ENCODE measurements at places on chromosomes 2 and 18. TPM values are rescaled to one million over a fixed set of nuclear protein-coding genes. Genes with fewer than 3 reads are reported as not detected.

- no peak for DNase-seq
Measured at GRCh38 chr2:120305296-120305695, 40.6 kb upstream of the INHBB start.

The HDHD2 gene
- total RNA-seq = 34.2 TPM

DNA sequence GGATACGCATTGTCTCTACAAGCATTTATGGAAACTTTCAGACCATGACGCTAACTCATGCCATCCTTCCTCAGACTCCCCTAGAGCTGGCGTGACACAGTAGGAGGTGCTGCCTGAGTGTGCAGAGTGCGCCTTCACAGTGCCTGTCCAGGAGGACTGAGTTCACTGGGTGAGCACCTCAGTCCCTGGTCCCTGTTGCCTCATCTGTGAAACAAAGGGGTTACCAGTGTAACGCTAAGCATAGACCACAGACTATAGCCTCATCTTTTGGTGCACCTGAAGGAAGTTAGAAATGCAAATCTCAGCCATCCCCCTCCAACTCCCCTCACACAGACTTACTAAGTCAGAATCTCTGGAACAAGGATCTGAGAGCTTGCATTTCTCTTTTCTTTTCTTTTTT, 142.8 kb downstream of the TMEM17 start:
- DNase-seq = no peak

The LRRFIP1 gene
- total RNA-seq = 193 TPM

GRCh38 chr2:186554429-186554828, 35.4 kb upstream of the ITGAV start:
- no peak for DNase-seq

The CLK1 gene
- 261 TPM for total RNA-seq

The TLK1 gene
- total RNA-seq = 81.0 TPM

- DNase-seq = no peak
Measured at GRCh38 chr18:49926106-49926745, 112.9 kb upstream of the ACAA2 start.

DNA sequence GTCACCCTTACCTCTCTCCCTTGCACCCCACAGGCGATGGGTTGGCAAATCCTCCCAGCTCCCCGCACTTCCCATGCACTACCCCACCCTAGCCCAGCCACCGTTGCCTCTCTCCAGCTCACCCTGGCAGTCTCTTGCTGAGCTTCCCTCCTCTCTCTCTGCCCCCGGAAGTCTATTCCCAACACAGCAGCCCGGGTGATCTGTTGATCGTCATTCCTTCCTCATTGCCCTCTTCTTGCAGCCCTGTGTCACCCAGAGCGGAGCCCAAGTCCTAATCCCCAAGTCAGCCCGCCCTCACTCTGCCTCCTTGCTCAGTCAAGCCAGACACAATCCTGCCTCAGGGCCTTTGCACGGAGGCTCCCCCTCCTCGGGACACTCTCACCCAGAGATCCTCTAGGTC, 55.2 kb downstream of the CIB4 start:
- no peak for DNase-seq

DNA sequence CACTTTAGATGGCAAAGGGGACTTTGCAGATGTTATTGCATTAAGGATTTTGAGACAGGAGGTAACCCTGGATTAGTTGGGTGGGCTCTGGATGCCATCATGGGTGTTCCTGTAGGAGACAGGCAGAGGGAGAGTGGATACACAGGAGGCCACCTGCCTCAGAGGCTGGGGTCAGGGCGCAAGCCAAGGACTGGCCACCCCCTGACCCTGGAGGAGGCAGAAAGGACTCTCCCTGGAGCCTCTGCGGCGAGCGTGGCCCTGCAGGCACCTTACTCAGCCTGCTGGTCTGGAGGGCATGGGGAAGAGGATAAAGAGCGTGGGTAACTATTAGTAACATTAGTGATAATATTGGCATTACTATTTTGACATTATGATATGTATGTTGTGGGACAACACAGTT, 21.6 kb upstream of the OTOS start:
- no peak for DNase-seq

DNA sequence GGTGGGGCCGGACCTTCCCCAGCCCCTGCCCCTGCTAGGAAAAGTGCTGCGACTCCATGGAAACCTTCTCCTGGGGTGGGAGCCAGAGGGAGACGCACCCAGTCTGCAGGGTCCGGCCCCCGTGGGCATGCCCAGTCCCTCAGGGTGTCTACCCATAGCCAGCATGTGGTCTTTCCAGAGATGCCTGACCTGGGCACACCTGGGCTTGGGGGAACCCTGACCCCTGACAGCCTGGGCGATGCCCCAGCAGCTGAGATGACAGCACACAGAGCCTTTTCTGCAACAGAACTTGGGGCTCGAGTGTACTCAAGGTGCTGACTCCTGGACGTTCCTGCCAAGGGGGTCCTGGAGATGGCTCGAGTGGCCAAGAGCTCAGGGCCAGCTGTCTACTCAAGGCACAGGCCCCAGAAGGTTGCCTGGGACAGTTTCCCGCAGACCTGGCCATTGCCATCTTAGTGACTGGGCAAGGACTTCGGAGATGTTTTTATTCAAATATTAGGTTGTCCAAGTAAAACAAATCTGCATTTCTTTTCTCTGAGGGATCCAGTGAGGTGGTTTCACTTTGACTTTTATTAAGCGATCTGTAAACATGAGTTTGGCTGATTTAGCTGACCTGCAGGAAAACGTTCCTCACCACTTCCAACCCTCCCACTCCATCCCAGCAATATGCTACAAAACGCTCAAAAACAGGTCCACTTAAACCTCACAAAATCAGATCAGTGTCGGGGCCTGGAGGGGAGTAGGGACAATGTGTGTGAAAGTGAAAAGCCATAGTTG, 228.0 kb downstream of the EIPR1 start:
- DNase-seq = no peak

DNA sequence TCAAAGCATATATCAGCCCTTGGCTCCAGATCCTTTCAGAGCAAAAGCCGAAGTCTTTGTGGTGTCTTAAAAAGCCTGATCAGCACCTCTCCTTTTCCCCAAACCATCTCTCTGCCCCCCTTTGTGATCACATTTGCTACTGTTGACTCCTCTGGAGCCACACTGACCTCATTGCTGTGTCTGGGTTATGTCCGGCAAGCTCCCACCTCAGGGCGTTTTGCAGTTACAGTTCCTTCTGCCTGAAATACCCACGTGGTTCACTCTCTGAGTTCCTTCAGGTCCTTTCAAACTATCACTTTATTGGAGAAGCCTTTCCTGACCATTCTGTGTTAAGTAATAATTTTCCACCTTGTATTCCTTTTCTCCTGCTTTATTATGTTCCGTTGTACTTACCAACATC, 11.8 kb downstream of the C2orf69 start:
- no peak for DNase-seq

The NYAP2 gene
- not detected for total RNA-seq

DNA sequence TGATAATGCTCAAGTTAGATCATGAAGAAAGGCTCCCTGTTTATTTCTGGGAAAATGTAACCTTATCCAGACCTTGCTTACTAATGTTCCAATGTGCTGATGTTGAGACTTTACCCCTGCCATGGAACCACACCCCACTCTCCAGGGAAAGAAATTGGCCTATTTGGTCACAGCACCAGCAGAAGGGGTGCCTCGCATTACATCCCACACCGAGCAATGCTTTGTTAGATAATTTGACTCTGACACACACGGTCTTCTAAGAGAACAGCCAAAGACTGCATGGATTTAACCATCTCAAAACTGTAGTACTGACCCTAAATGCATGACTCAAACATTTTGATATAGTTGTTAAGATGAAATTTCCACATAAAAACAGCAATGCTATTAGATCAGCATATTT, 152.1 kb upstream of the CCDC150 start:
- no peak for DNase-seq

The TMEM200C gene
- not detected for total RNA-seq

The ARHGAP15 gene
- total RNA-seq = 91.4 TPM

DNA sequence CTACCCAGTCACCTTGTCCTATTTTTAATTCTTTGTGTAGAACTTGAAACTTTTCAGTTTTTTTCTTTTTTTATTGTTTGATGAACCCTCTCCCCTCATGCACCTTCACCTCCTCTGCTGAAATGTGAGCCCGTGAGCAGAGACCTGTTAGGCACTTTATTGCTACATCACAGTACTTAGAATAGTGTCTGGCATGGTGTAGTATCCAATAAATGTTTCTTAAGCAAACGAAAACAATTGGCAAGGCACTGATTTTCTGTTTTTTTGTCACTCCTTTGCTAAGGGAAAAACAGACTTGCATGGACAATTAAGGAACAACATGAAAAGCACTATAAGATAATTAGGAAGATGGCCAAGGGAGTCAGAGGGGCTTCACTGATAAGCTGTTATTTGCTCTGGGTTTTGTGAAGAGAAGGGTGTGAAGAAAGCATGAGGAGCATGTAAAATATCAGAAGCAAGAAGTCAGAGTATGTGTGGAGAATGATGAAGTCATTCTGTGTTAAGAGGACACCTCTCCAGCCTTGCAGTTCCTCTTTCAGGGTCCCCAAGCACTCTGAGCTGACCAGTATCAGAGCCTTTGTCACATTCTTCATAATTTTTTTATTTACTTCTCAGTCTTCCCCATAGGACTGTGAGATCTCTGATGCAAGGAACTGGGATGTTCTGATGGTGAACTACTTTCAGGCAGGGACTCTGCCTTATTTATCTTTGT, 99.7 kb upstream of the CAVIN2 start:
- DNase-seq = no peak

The BOK gene
- total RNA-seq = 0.35 TPM

The CEP76 gene
- total RNA-seq = 10.9 TPM

The IL36A gene
- not detected for total RNA-seq

The CBLN2 gene
- total RNA-seq = not detected

DNA sequence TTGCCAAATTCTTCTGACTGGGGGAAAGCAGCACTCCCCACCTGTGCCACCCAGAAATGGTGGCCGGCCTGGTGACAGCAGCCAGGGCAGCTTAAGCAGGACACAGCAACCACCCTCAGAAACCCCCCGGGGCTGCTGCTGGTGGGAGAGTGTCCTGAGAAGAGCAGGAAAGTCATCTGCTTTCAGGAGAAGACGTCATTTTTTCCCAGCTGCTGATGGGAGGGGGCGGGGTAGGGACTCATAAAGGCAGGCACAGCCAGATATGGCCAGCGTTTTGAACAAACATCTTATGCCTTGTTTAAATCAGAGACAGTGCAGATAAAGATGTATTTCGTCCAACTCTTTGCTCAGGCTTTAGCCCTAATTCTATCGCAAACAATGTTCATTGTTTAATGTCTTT, 139.5 kb downstream of the LRRC30 start:
- DNase-seq = no peak
